ENCODE measurements at places on chromosomes 11 and 22.

- DNase-seq, result no peak
These were observed 56.8 kb downstream of the C22orf31 start for GRCh38 chr22:29004647-29005371.

- no peak for DNase-seq
These were observed 708.1 kb downstream of the BRD1 start for GRCh38 chr22:49119551-49119952.

GRCh38 chr22:30754971-30755758 is 60.5 kb downstream of the OSBP2 start:
- peak; percentile 66 for DNase-seq

GRCh38 chr22:43740587-43741270 is 71.4 kb downstream of the EFCAB6 start:
- no peak for DNase-seq

GRCh38 chr11:3161720-3162409 is 3.2 kb downstream of the OSBPL5 start:
- DNase-seq, result no peak

DNA sequence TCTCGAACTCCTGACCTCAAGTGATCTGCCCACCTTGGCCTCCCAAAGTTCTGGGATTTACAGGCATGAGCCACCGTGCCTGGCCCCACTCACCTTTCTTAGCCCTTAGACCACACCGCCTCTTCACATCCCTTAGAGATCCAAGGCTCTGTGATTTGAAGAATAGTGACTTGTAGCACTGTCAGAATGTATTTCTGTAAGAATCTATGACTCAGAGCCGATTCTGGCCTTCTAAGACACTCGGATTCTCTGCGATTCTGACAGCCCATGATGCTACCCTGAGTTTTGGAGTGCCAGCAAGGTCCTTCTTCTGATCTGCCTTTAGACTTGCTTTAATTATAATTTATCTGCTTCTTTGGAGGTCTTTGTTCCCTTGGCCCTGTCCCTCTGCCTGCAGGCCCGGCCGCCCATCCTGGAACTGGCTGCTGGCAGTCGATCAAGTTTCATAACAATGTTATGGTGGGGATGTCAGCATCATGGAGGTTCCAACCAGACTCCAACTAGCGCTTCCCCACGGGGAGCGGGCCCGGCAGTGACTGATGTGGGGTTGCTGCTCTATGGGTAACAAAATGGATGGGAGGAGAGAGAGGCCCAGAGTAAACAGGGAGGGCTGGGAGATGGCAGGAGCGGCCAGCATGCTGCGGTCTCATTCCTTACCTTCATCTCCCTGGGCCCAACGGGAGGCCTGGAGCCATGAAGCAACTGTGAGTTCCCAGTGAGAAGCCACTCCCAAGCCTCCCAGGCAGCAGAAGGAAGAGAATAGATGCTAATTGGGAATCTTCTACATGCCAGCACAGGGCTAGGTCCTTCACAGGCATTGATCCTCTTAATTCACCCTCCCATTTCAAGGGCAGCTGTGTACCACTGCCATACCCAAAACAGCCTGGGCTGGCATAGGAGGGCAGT is 55.7 kb upstream of the RASD2 start:
- no peak for DNase-seq

DNA sequence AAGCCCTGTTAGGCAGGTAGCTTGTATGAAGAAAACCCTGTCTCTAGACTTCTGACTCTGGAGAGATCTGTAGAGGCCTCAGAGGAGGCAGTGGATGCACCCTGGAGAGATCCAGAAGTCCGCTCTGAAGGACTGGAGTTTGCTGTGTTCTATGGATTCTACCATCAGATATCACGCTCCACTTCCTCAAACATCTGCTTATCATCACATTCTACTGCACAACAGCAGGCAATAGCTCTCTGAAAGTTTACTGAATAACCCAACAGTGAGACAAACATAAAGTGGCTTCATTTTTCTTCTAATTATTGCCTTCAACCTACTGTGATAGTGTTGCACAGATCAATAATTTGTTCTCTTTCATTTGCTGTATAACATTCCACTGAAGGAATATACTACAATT is 59.0 kb upstream of the OR9Q1 start:
- DNase-seq, result no peak

GRCh38 chr11:69841170-69841858 is 22.1 kb upstream of the FGF3 start:
- DNase-seq, result no peak

- no peak for DNase-seq
These were observed 52.6 kb downstream of the CLTCL1 start for GRCh38 chr22:19238900-19239299.

DNA sequence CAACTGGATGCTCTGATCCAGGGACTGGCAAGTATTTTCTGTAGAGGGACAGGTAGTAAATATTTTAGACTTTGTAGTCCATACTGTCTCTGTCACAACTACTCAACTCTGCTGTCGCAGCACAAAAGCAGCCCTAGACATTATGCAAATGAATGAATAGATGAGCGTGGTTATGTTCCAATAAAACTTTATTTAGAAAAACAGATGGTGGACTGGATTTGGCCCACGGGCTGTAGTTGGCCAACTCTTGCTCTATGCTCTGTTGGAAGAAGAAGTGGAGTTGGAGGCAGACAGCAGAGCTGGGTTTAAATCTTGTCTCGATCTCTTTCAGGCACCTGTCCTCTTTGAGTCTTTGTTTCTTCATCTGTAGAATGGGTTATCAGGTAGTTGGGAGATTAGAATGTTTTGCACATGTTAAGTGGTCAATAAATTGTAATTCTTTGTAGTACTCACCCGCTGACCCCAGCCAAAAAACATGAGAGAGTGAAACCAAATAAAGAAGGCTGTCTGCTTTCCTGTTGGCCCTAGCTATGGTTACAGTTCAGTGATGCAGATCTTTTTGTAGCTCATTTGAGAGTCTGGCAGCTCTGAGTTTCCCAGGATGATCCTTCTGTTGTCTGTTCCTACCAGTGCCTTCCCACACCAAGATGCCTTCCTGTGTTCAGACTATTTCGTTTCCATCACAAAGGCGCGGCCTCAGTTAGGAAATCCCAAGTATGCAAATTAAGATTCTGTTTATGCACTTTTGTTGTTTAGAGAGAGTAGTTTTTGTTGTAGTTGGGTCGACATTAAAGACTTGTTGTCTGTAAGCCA is 198.1 kb upstream of the SEZ6L start:
- DNase-seq, result no peak

DNA sequence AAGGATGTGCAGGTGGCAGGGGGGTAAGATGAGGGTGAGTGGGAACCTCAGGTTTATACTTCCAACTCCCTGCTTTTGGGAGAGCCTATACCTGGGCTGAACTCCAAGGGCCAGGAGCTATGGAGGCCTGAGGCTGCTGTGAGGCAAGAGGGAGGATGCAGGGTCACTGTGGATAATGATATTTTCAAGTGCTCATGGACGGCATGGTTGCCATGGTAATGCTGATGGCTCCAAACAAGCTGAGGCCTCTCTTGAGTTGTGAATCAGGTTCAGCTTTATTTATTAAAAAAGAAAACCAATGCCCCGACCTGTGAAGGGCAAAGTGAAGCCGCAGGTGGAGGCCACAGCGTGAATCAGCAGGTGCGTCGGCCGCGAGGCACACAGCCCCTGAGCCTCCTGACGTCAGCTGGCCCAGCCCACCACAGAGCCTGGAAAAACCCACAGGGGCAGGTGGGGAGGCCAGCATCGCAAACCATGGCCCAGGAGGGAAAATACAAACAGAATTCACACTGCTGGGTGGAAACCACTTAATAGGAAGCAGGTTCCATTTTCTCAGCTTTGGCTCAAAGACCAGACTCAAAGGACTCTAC is 17.4 kb upstream of the CREB3L1 start:
- DNase-seq, result no peak

- no peak for DNase-seq
These were observed at the start of gene LRRN4CL for GRCh38 chr11:62689421-62690183. Gene LRRN4CL (minus strand): TSS chr11:62689530. CDS start chr11:62688508, 1,022 bp downstream.

GRCh38 chr11:123905826-123906225 is 3.9 kb downstream of the OR8D4 start:
- DNase-seq, result no peak

GRCh38 chr22:23058063-23058462 is 12.3 kb upstream of the GNAZ start:
- no peak for DNase-seq

DNA sequence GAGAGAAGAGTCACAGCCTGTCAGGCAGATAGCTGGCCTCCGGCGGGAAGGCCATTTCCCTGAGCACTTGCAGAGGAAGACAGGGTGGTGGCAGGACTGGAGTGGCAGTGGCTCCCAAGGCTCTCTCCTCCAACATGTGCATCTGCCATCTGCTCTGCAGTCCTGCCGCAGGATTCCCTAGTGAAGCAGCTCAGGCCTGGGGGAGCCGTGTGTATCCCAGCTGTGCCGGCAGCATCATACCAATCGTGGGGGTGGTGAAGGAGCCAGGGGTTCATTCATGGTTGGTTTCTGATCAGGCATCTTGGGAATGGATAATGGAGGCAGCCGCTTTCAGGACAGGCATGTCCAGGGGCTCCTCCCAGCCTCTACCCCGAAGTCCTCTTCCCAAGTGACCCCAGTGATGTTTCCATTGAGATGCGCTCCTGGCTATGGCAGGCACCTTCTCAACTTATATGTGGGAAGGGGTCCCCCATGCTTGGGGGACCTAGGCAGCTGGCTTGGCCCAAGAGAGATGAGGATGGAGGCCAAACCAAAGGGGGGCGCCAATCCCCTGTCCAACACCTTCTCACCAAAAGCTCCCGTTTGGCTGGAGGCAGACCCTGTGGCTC is 6.1 kb downstream of the TAGLN start:
- no peak for DNase-seq

GRCh38 chr22:24723111-24723510 is 51.4 kb downstream of the PIWIL3 start:
- DNase-seq, result no peak

DNA sequence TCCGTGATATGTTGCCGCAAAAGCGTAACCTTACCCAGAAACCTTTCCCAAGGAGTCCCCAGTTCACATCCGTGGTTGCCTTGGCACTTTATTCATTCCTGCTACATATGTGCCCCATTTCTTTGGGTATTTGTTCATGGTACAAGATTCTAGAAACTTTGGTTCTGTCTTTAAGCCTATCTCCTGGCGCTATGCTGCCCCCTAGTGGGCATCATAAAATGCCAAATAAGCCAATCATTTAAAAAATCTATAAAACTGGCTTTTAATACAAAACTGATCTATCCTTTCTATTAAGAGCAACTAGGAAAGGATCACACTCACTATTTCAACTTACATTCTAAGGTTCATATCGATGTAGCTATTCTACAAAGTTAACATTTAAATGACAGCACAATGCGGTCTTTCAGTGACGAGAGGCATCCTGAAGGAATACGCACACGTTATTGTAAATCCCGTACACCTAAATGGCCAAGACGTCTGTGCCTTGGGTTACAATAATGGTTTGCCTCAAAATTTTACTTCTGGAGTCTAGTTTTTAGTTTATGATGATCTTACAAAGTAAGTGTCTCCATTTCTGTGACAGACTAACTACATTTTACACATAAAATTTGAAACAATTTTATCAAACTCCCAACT is 16.2 kb downstream of the PIWIL3 start:
- peak; percentile 61 for DNase-seq

- no peak for DNase-seq
These were observed 240.0 kb downstream of the GRIK4 start for GRCh38 chr11:120751550-120751949.

- DNase-seq, result no peak
These were observed 102.0 kb downstream of the GRIK4 start for GRCh38 chr11:120613264-120614226.

DNA sequence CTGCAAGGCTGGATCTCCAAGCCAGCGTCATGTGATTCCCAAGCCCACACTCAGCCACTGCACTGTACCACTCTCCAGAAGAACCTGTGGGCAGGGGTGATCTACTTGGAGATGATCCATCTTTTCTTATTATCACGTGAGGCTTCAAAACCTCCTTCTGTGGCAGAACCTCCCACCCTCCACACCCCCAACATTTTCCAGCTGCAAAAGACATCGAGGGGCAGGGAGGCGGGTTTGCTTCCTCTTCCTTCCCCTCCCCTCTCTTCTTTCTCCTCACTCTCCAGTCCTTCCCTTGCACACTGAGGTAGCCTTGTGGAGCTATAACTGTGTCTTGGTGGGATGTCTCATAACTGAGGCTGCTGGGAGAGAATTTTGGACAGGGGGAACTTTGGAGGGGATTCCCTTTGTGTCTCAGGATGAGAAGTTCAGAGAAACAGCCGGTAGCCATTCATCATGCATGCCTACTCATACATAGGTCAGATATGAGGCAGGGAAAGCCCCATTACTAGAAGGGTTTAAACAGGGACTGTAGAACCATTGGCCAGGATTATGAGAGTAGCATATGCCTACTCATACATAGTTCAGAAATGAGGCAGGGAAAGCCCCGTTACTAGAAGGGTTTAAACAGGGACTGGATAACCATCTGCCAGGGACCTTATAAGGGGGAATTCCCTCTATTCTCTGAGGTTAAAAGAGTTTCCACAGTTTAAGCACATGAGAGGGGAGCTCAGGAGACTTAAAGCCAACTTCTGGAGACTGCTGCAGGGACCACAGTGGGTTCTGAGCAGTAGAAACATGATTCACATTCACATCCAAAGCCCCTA is 420.7 kb upstream of the CADM1 start:
- DNase-seq, result no peak

DNA sequence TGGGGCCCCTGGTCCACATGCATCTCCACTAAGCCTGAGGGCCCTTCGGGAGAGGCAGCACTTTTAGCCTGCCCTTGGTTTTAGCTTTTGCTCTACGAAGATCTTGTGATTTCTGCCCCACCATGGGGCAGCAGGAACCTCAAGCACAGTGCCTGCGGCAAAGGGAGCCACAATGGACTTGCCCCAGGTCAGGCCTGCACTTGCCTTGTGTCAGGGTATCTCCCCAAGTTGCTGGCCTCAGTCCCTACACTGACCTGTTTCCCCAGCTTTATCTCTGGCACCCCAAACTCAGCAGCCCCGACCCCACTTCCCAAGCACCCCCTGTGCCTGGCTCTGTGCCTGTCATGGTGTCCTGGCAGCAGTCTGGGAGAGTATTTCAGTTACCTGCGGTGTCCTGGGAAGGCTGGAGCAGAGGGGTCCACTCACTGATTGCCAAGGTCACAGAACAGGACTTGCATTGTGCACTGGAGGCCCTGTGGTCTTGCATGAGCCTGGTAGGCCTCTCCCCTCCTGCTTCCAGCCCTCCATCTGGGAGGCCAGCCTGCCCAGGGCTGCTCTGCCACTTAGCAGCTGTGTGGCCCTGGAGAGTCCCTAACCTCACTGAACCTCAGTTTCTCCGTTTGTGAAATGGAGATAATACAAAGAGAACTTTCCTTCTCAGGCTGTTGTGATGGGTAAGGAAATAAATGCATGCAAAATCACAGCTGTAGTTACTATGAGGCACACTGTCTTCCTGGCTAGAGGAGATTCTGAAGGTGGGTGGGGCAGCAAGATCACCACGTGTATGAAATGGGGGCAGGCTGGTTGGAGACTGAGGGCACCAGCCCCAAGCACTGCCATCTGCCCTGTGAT is 3.6 kb upstream of the AIFM3 start:
- DNase-seq, result no peak

- DNase-seq, result peak; percentile 53
These were observed 25.7 kb downstream of the DRD4 start for GRCh38 chr11:662689-663274.

All from NB4 (cell line).